Fibroblast of mammary gland (primary cell): ENCODE measurements at places on chromosomes 13 and 19.

DNA sequence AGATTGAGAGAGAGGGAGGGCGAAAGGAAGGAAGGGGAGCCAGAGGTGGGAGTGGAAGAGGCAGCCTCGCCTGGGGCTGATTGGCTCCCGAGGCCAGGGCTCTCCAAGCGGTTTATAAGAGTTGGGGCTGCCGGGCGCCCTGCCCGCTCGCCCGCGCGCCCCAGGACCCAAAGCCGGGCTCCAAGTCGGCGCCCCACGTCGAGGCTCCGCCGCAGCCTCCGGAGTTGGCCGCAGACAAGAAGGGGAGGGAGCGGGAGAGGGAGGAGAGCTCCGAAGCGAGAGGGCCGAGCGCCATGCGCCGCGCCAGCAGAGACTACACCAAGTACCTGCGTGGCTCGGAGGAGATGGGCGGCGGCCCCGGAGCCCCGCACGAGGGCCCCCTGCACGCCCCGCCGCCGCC, at the start of gene TNFSF11:
TSS of gene TNFSF11 (plus strand) at position 142 of the 400 bp plus-strand sequence. CDS start at position 294, 152 bp downstream.
- no peak for DNase-seq

DNA sequence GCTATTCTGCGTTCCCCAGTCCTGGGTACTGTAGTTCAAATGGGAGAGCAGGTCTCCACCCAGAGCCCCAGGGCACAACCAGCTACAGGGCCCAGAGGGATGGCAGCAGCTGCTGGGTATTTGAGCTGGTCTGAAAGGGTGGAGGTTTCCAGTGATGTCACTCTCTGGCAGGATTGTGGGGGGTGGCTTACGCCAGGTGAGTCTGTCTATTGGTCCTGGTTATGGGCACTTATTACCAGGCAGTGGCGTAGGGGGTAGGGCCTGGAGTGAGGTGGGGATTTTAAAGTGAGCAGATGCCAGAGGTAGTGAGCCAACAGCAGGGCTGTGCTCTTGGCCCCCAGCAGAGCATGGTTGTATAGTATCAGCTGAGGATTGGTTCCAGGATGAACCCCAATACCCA, 6.2 kb downstream of the RPS19 start:
- DNase-seq, result no peak

- no peak for DNase-seq
These were observed 52.0 kb upstream of the NPAS1 start for GRCh38 chr19:46967578-46968032.

GRCh38 chr19:15812060-15812722, 3.3 kb downstream of the OR10H1 start:
- DNase-seq, result no peak

DNA sequence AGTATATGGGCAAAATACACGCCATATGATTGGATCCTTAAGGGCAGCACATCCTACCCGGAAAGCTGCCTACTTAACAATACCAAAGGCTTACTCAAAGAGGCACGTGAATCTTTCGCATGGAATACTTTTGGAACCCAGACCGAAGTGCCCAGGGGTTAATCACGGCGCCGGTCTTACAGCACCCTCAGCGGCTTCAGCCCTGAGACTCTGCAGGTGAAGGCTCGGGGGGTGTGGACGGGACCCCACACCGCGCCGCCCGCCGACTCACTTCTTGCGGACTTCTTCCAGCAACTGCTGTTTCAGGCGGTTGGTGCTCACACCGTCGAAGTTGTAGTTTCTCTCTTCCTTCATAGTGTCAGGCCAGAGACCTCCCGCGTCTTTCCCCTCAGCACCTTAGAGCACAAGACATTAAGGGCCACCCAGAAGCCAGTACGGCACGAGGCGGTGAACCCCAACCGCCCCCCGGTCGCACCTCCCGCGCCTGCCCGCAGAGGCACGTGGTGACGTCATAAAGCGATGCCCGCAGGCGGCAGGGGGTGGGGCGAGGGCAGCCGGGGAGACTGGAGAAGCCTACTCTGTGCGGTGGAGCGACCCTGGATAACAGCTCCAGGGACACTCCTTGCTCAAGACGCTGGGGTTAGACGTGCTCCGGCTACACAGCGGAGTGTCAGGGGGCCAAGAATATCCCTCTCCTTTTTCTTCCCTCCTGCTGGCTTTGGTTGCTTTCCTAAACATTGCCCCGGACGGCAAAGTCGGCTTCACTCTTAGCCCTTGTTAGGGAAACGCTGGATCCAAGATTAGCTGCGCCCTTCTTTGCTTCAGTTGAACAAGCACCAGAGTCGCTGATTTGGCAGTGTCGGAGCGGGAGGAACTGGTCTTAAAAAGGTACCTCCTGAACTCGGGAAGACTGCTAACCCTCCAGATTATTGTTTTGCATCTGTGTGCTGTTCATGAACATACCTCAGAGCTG, at the start of gene CCDC169:
TSS of gene CCDC169 (minus strand) at position 449 of the 973 bp plus-strand sequence. CDS start at position 354, 95 bp downstream.
- DNase-seq, result peak; percentile 59

GRCh38 chr13:51282322-51282721, 57.2 kb upstream of the SERPINE3 start:
- DNase-seq, result no peak

- peak; percentile 37 for DNase-seq
These were observed 390.3 kb downstream of the DLEU7 start for GRCh38 chr13:50453188-50453587.

DNA sequence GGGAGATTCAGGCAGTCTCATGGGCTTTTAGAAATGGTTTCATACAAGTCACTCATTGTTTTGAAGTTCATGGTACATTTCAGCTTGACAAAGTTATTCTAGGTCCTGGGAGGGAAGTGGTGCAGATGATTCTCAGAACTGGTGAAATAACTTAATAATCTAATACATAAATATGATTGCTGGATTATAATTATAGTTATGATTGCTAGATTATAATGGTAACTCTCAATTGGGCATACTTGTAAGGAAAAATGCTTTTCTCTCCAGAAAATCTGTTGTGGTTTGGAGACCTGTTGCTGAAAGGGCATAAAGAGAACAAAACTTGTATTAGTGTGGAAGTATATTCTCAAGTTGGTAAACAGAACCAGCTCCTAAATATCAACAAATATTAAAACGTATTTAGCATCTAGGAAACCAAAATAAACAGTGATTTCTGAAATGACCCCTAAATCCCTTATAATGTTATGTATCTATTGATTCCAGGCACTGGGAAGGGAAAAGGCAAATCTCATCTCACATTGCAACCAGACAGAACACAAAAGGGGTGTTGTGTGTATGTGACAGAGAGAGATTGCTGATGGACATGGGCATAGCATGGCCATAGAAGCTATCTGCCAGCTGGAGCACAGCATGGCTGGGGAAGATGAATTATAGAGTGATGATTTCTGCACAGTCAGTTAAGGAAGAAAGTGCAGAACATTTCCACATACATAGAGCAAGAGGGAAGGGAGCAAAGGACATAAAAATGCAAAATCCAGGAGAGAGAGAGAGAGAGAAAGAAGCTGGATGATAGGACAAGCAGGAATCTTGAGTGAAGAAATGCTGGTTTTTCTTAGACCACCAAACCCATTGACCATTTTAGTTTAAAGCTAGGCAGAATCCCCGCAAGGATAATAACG, 87.1 kb upstream of the FRY start:
- DNase-seq, result no peak

GRCh38 chr19:43984687-43985000, 656 bp downstream of the ZNF155 start:
- no peak for DNase-seq

DNA sequence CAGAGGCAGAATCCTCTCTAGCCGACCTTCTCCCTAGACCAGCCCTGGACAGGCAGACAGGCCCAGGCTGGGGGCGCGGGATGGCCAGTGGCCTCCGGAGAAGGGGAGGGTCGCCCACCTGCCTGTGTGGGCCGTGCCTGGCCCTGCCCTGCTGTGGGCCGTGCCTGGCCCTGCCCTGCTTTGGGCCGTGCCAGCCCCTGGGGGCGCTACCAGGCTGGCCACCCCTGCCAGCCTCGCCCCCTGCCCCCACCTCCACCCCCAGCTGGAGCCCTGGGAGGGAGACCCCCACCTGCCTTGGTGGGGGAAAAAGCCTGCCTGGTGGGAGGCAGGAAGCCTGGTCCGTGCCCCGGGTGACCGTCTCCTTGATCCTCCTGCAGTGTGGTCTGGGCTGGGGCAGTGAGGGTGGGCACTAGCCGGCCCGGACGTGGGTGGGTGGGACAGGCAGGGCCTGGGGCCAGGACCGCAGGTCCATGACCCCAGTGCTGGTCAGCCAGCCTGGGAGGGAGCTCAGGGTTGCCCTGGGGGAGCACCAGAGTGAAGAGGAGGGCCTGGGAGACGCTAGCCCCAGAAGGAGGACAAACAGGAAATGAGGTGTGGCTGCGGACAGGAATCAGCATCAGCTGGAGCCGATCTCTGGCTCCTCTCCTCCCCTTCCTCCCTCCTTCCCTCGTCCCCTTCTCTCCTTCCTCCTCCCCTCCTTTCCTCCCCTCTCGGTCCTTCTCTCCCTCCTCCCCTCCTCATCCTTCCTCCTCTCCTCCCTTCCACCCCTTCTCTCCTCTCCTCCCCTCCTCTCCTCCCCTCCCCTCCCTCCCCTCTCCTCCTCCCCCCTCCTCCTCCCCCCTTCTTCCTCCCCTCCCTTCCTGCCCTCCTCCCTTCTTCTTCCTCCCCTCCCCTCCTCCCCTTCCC, 5.1 kb upstream of the MKNK2 start:
- peak; percentile 84 for DNase-seq

- DNase-seq, result no peak
These were observed 12.7 kb upstream of the TNFSF14 start for GRCh38 chr19:6682607-6683128.

GRCh38 chr13:47374741-47375140, 477.9 kb upstream of the HTR2A start:
- DNase-seq, result no peak

- no peak for DNase-seq
These were observed 1856.1 kb downstream of the OLFM4 start for GRCh38 chr13:54884682-54885081.

GRCh38 chr19:56896095-56896494, 55.6 kb upstream of the PEG3 start:
- no peak for DNase-seq

- DNase-seq, result no peak
These were observed 13.2 kb downstream of the ENOX1 start for GRCh38 chr13:43773602-43774001.

DNA sequence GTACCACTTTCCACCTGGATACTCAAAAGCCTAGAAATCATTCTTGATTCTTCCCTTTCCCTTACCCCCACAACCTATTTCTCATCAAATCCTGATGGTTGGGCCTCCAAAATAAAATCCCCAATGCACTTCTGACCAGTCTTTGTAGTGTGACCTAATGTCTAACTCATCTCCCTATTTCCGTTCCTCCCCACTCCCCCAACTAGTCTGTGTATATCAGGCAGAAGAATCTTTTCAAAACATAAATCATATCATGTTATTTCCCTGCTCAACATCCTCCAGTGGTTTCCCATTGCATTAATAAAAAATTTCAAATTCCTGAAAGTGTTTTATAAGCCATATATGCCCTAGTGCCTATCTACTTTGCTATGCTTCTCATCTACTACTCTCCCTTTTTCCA, 17.7 kb downstream of the CCDC122 start:
- no peak for DNase-seq

DNA sequence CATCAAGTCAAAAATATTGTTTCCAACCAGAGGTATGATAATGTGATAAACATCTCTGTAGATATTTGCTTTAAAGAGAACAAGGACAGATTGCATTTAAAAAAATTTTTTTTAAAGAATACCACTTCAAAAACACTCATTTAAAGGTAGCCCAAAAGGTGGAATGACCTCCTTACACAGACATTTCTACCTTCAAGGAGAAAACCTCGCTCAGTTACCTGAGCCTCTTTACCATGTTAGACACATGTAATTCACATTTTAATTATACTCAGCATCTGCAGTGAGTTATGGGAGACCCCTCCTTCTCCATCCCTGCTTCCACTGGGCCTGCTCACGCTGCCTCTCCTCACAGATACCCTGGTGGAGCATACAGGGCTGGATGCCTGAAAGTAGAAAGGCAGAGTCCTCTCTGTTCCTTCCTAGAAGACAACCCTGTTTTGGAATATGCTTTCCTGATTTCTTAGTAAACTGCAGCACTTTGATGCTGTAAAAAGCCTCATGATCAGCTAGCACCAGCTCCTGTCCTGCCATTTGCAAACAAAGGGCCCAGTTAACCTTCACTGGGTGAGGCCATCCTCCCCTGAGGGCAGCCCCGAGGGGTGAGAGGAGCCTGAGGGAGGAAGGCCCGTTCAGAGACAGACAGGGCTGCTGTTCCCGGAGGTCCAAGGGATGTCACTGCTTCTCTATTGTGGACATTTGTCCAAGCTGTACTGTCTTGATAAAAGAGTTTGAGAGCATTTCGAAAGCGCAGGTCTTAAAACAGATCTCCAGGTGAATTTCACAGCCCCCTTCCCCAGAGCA, 117.8 kb downstream of the IRS2 start:
- no peak for DNase-seq

GRCh38 chr19:16449330-16449961, 22.3 kb downstream of the EPS15L1 start:
- no peak for DNase-seq

- no peak for DNase-seq
These were observed 31.5 kb upstream of the MIER2 start for GRCh38 chr19:376111-376470.

GRCh38 chr13:113162783-113163685, 4.6 kb downstream of the PROZ start:
- no peak for DNase-seq

DNA sequence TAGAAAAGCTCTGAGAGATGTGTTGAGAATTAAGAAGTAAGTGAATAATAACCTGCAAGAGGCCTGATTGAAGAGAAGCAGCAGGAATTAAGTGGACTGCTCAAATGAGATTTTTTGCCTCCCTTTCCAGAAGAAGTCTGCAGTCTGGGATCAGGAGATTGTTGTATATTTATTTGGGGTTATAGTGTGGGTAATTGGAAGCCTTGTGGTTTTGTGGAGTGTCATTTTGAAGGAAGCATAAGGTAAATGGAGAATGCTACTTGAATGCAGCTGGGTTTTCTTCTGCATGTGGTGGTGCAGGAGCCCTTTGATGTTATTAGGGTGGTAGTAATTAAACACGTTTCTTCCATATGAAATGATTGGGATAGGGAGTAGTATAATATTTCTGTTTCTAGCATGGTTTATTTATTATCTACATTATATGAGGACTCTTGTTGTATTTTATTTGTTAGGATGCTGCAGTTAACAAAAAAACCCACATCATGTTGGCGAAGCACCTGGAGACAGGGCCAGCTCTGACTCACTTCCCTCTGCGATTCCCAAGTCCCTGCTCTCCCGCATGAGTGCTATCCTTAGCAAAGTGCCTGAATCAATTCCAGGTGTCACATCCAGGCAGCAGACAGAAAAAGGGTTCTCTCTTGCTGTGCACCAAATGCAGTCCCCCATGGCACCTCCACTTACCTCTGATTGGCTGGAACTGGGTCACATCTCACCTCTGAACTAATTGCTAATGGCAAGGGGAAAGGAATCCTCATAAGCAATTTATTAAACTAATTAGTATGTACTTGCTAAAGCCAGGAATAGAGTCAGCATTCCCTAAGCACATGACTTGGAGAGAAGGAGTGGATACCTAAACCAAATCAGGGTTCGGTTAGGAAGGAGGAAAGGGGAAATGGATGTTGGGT, 54.8 kb downstream of the DGKH start:
- peak; percentile 75 for DNase-seq

GRCh38 chr19:49689133-49690078, at the start of gene ADM5:
ADM5 (plus strand) TSS chr19:49689594; CDS start chr19:49689838, 244 bp downstream.
- DNase-seq, result no peak

GRCh38 chr13:97944396-97945029, 9.0 kb upstream of the IPO5 start:
- DNase-seq, result peak; percentile 48
